ENCODE measurements at places on chromosomes 6 and 20.

GRCh38 chr20:4100679-4101078, 85.3 kb upstream of the RNF24 start:
- no peak for DNase-seq

GRCh38 chr6:13478525-13478966, 8.9 kb downstream of the GFOD1 start:
- no peak for DNase-seq

GRCh38 chr20:50216543-50217206, 26.0 kb downstream of the CEBPB start:
- no peak for DNase-seq

DNA sequence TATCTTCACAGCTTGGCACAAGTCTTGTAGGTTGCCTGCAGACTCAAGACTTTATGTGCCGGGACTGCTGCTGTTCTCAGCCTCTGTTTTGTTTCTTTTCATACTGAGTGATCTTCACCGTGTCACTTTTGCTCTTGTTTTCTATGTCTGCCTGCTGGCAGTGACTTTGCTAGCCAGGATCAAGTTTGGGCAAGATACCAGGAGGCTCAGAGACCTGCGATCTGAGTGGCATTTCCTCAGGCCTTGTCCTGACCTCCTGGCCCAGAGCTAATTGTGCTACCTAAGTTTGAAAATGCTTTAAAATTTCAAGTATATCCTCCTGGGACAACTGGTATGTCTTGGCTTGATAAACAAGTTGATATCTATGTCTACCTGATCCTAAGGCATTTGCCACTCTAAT, 57.2 kb downstream of the DOK5 start:
- DNase-seq, result no peak

DNA sequence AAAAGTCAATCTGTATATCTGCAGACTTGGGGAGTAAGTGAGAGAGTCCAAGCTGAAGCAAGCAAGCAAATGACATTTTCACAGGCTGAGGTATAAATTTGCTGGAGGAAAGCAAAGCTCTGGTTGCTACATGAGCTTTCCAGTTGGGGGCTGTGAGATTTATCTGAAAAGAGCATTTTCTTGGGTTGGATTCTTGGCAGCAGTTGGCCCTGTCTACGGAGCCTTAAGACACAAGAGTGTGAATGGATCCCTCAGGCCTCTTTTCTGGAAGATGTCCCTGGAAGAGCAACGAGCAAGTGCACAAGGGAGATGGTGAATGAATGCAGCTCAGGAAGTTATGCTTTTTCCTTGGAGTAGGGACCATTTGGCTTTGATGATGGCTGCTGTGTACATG, 30.8 kb downstream of the ISM1 start:
- no peak for DNase-seq

DNA sequence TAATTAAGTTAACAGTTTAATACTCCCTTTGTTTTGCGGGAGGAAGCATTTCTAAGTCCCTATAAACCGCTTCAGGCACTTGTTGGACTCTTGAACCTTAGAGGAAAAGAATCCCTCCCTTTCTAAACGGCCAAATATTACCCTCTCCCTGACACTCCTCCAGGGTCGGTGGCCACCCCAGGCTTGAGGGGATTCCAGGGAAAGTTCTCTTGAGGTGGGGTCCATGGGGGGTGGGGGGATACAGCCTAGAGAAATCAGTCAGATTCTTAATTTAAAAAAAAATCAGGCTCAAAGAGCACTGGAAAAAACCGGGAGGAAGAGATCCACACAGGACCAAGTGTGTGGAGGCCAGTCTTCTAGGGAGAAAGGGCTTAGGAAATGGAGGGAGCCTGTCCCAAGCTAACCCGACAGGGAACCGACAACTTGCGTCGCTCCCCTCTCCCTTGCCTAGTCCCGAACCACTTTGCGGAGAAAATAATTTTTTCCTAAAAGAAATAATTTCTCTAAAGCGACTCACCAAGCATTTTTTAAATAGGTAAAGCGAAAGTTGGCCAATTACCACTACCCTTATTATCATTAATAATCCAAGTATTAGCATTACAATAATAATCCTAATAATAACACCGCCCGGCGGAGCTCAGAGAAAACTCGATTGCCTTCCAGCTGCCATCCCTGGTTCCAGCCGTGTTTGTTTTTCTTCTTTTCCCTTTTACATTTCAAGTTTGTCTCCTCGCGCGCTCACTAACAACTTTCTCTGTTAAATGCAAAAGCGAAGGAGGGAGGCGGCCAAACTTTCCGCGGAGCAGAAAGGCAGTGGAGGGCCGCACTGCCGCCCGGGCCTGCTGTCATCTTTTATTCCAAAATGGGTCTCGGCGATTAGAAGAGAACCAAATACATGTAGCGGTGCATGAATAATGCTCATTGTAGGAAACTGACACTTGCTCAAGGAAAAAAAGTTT, 4.8 kb downstream of the NR2E1 start:
- no peak for DNase-seq

GRCh38 chr20:8534368-8535160, 402.5 kb downstream of the PLCB1 start:
- no peak for DNase-seq

DNA sequence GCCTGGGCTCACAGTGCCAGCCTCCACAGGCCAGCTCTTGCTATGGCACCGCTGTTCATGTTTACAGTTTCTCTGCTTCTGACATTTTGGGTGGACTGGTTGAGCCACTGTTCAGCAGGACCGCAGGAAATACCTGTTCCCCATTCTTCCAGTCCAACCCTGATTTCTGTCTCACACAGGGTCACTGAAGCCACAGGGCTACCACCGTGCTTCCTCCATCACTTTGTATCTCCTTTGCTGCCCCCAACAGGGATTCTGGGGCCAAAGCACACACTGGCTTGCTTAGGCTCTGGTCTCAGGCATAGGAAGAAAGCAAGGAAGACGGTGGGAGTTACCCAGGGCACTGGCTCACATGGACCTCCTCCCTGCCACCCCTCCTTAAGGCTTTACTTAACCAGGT, 164.5 kb downstream of the UNC5CL start:
- no peak for DNase-seq

- DNase-seq, result no peak
These were observed 20.9 kb downstream of the DLL1 start for GRCh38 chr6:170269846-170270541.

DNA sequence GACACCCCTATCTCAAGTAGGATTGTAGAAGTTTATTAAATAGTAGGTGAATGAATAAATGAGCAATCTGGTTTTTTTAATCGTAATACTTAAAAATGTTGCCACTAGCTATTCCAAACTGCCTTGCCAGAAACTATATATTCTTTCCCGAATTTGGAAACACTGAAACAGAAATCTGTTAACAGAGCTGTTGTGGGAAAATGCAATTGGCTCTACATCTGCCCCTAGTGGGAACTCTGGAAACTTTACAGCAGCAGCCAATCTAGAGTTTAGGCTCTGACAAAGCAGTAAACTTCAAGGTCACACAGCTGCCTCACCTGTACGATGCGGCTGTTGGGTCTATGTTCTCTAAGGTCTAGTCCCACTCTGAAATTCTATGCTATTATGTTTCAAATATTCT, 41.7 kb downstream of the SYNE1 start:
- DNase-seq, result no peak

GRCh38 chr6:111357705-111358104, 125.3 kb downstream of the REV3L start:
- no peak for DNase-seq

DNA sequence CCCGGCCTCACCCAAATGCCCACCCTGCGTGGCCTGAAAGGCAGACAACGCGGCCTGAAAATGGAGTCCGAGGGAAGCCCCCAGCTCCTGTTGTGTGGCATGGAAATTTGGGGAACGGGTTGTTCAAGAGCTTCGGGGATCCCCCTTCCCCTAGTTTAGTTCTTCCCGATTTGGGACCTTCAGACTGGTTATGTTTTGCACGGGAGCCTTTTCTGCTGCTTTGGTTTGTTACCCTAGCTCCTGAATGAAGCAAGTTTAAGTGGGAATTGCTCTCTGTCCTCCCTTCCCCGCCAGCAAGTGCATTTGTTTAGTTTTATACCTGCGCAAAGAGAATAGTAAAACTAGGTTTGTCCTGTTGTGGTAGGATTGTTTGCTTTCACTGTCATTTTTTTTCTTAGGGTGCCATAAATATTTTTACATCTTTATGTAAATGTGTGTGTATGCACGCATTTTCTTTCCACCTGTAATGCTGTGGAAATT, 604 bp downstream of the SH3BGRL2 start:
- DNase-seq, result no peak

DNA sequence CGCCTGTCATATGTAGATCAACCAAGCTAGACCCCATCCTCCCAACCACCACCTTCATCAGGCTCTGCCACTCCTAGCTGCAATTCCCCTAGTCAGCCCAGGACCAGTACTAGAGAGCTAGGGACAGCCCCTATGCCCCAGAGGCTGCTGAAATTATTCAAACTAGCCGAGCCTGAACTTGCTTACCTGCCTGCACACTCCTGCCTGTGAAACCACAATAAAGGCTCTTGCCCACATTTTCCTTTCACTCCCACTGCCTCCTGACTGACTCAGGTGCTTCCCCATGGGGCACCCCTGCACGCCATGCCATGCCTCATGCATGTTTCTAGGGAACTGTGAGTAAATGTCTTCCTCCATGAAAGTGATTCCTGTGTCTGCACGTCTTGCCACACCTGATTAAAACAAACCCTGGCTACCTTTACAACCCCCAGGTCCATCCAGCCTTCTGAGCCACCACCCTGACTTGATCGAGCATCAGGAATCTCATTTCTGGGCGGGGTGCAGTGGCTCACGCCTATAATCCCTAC, 66.5 kb upstream of the IER3 start:
- no peak for DNase-seq

GRCh38 chr6:111898452-111898851, 25.2 kb upstream of the FYN start:
- no peak for DNase-seq

GRCh38 chr6:63464060-63464459, 108.2 kb upstream of the LOC128125822 start:
- no peak for DNase-seq

DNA sequence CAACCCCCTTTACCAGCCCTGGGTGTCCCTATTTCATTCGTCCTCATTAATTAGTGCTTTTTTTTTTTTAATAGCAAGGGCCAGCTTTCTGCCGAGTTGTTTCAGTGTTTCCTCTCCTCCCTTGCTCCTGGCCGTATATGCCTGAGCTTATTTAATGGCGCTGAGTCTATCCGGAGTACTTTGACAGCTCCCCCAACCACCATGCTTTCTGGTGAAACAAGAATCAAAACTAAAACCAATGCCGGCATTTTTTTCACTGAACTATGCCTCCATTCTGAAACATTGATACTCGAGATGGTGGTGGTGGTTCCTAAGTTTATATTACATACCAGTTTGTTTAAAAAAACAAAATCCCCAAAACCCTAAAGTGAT, 1.2 kb downstream of the DCBLD1 start:
- DNase-seq, result no peak

- no peak for DNase-seq
These were observed 124.5 kb upstream of the GJE1 start for GRCh38 chr6:142008016-142008735.

- no peak for DNase-seq
These were observed 85.2 kb downstream of the CDH26 start for GRCh38 chr20:60043435-60043834.

DNA sequence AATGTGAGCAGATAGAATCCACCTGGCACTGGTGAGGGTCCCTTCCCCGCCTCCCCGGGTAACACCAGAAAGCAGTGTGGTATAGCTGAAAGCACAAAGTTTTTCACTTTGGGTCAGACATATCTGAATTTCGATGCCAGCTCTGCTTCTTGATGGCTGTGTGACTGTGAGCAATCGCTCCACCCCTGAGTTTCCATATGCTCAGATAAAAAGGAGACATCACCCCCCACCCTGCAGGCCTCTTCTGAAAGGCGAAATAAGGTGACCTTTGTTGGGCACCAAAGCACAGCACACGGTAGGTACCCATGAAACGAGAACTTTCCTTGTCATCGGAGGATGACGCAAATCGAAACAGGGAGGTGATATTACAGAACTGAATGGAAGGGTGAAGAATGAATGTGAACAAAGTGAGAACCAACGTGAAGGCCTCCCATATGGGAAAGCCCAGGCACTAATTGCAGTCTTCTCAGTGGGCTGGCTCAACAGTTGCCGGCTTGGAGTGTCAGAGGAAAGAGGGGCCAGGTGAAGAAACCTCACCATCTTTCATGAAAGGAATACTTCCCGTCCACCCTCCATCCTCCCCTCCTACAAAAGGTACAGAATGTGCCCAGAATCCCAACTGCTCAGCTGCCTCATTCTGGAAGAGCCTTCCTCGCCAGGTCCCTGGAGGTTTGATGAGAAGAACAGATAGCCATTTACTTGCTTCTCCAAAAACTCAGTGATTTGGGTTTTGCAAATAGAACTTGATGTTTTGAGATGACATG, 61.8 kb downstream of the NFATC2 start:
- no peak for DNase-seq

- DNase-seq, result no peak
These were observed 254.4 kb downstream of the NRN1 start for GRCh38 chr6:5752391-5752680.

DNA sequence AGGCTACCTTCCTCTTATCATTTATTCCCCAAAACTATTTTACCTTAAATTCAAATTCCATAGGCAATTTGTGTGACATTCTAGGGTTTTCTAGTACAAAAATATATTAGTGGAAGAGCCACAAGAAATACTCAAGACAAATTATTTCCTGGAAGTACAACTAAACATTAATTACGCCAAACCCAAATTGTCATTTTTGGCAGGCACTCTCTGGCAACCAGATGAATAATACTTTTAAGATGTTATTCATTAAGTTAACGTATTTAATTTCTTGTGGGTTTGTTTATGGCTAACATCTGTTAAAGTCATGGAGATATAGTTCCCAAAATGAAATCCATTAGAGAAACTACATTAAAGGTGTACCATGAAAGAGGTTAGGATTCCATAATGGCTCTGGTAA, 40.5 kb downstream of the HMGN3 start:
- DNase-seq, result no peak

DNA sequence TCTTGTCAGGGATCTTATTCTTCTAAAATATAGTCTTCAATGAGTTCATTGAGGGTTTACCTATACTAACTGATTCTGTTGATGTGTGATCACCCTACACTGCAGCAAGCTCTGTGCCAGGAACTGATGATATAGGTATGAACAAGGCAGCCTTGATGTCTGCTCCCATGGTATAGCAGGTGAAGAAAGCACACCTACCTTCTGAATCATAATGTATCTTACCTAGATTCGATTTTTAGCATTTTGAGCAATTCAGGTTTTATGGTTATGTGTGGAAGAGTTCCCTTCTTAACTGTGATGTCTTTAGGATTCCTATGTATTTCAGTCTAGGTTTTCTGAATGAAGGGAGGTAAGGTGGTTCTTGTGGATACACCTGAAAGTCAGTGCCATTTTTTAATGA, 223.0 kb downstream of the DOK5 start:
- DNase-seq, result no peak

DNA sequence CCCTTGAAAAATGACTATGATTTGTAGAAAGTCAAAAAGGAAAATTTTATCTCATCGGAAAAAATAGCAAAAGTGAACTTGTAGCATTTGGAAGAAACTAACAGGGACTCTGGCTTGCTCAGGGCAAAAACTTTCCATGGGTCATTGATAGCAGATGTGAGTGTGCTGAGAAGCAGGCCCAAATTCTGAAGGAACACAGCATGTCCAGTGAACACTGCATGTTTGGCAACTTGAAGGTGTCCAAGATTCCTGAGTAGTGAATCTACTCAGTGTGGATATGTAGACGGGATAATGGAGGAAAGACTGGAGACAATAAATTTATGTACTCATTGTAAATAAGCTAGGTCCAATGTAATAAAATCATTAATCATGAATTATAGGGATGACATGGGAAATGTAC, 8.2 kb downstream of the SLC17A2 start:
- DNase-seq, result no peak
